ENCODE measurements at places on chromosomes 3 and 15.

DNA sequence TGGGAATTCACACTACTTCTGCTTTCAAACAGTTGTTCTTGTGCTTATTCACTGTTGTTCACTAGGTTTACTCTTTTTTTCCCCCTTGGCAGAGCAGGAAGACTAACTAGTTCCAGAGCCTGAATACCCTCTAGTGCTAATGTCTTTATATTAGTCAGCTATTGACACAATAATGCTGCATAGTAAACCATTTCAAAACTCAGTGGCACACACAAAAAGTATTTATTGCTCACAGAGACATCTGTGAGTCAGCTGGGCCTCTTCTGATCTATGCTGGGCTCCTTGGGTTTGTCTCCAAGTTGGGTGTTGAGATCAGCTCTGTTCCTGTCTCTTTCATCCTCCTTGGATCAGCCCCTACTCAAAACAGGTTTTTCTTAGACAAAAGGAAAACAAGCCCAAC is 51.1 kb downstream of the RSRC1 start:
- DNase-seq = no peak

- no peak for DNase-seq
Measured at GRCh38 chr3:153328690-153329089, 166.7 kb downstream of the RAP2B start.

GRCh38 chr3:190854062-190854461 is 8.4 kb downstream of the GMNC start:
- DNase-seq = no peak

DNA sequence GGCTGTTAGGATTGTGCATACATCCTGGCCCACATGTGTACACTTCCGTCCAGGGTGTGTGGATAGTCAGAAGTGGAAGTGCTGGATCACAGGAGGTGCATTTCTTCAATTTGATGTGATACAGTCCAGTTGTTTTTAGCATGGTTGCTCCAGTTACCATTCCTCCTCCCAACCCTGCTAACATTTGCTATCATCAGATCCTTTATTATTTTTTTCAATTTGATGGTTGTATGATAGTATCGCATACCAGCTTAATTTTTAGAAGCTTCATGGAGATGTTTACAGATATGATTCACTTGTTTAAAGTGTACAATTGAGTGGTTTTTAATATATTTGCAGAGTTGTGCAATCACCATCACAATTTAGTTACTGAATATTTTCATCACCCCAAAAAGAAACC is 202.7 kb downstream of the ITPR1 start:
- DNase-seq = no peak

DNA sequence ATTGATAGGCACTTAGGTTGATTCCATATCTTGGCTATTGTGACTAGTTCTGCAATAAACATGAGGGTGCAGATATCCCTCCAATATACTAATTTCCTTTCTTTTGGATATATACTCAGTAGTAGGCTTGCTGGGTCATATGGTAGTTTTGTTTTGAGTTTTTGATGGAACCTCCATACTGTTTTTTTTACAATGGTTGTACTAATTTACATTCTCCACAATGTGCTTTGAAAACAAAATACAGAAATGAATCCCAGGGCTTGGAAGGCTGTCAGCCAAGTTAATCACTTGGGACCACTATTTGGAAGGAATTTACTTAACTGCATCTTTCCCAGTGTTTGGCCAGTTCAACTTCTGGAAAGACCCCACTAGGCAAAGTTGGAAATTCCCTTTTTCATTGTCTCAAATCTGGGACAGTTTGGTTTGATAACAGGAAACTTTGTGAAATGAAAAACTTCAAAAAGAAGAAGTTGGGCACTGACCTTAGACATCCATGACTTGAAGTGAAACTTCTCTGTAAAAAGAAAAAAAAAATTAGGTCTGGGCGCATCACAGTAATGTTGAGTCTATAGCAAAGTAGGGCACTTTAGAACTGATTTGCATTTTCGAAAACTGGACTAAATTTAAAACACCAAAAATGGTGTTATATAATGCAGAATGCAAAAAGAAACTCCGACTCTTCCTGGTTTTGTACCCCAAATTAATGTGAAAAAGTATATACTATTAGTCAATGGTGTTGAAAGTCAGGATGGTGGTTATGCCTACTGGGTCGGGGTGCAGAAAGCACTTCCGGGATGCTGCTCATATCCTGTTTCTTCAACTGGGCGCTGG is 6.0 kb downstream of the CTSH start:
- DNase-seq = no peak

GRCh38 chr3:179436517-179436916 is 14.8 kb downstream of the GNB4 start:
- DNase-seq = no peak

DNA sequence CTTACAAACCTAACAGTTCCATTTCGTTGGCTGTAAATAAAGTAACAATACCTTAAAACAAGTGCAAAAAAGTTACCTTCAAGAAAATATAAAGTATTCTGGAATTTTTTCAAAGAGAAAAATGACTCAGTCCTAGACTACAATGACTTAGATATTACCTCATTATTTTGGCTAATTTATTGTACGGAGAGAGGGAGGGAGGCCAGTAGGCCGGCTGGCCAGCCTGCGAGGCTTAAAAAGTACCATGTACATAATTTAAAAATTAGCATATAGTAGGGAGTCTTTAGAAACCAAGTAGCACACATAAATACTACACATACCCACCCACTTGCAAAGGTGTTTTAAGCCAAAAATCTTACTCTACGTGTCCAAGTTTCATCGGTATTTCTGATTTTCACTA is 41.9 kb upstream of the MAP4 start:
- DNase-seq = no peak

- no peak for DNase-seq
Measured at GRCh38 chr15:78841891-78842290, 30.6 kb upstream of the ADAMTS7 start.

DNA sequence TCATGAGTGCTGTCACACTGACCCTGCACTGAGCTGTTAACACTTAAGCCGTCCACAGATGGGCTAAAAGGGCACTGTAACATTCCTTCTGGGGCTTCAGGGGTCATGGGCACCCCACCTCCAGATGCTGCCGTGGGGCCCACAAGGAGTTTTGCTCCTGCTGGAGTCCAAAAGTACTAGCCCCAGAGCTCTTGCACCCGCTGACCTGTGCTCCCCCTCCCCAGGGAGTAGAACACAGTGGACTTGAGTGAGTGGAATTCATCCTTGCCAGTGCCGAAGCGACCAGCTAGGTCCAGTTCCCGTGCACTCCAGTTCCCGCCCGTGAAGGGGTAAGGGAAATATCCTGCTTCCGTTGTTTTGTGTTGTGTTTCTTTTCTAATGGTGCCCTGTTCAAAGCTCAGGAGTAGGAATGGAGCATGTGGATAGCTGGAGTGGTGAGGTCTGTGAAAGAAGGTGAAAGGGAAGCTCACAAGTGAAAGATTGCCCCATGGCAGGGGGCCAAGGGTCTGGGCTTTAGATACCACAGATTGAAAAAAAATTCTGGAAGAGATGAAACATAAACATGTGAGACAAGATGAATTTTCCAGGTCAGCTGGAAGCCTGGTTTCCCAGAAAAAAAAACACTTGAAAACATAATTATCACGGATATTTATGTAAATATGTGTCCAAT is 36.6 kb downstream of the SLCO2A1 start:
- DNase-seq = no peak

DNA sequence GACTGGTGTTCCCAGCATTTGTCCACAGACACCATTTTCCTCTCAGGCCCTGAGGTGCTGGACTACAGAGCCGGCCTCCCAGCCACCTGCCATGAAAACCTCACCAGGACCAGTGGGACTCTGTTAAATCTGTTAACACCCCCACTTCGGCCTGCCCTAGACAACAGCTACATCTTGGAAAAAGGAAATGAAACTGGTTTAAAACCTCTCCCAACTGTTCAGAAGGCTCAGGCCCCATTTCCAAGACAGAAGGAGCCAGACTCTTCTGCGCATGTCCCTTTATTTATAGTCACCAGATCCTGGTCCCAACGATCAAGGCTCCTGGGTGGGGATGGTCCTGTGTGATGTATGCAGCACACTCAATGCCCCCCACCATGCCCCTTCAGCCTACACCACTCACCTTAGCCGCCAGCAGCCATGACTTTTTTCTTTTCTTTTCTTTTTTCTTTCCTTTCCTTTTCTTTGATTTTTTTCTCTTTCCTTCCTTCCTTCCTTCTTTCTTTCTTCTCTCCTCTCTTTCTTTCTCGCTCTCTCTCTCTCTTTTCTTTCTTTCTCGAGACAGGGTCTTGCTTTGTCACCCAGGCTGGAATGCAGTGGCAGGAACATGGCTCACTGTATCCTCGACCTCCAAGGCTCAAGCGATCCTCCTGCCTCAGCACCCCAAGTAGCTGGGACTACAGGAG is 25.5 kb upstream of the FLNB start:
- DNase-seq = no peak

GRCh38 chr3:40096661-40097111 is 212.8 kb upstream of the EIF1B start:
- DNase-seq = no peak

GRCh38 chr15:68114356-68114755 is 60.2 kb downstream of the PIAS1 start:
- DNase-seq = no peak

DNA sequence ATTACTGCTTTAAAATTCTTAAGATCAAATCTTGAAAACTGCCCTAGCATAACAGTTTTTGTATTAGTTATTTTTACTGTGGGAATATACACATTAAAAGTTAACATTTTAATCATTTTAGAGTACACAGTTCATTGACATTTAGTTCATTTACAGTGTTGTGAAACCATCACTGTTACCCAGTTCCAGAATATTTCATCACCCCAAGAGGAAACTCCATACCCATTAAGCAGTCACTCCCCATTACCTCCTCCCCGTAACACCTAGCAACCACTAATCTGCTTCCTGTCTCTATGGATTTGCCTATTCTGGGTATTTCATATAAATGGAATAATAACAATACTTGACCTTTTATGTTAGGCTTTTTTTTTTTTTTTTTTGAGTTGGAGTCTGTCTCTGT is 164.1 kb upstream of the LRRFIP2 start:
- DNase-seq = no peak

GRCh38 chr3:24810881-24811280 is 316.2 kb upstream of the THRB start:
- no peak for DNase-seq

- no peak for DNase-seq
Measured at GRCh38 chr15:89905846-89906378, 6.8 kb downstream of the ARPIN start.

- no peak for DNase-seq
Measured at GRCh38 chr3:3615533-3615932, 183.7 kb upstream of the LRRN1 start.

DNA sequence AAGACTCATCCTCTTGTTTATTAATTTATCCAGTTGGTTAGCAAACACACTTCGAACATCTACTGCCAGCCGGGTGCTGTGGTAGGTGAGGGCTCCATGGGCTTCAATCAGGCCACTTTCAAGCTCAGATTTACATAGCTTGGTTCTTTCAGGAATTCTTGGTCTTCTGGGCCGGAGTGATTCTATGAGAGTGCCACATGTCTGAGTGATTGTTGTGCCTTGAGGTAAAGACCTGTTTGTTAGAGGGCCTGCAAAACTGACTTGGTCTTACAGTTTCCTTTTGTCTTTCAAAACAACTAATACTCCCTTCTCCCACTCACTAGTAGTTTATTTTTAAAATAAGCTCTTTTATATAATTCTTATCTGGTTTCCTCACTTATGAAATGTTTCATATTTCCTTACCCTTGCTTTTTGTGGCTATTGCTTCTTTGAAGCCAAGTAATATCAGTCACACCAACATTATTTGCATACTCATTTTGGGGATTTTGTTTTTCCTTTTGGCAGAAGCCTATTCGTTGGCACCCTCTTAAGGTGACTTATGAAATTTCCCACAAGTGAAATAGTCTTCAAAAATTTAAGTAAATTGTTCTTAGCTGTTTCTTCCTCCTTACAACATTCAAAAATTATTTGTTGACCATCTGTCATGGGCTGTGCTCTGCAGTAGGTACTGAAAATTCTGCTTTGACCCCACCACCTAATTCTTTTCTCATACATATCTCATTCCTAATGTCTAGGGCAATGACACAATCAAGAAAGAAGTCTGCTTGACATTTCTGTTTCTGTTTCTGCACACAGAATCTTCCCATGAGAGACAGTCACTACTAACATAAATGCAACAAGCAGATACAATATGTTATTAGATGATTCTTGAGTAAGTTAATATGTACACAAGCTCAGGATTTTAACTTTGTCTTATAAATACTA is 120.2 kb downstream of the LRRC28 start:
- DNase-seq = no peak

DNA sequence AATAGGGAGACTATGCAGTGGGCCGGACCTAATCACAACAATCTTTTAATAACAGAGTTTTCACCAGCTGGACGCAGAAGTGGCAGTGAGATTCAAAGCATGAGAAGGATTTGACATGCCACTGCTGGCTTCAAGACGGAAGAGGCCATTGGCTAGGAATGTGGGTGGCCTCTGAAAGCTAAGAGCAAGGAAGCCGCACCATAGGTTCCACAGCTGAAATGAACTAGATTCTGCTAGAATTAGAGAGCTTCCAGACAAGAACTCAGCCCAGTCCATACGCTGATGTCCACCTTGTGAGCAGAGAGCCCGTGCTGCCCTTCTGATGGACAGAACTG is 6.9 kb upstream of the NCBP2 start:
- no peak for DNase-seq

- DNase-seq = no peak
Measured at GRCh38 chr15:64046421-64047153, at the start of gene DAPK2. Gene DAPK2 (minus strand): TSS chr15:64046485. CDS start chr15:64040261, 6,224 bp downstream.
